Stimulated activated CD4-positive, alpha-beta T cell treated with anti-CD3 and anti-CD28 coated beads, Interleukin-15, amount 100 ng/mL, for 1 hour (primary cell): ENCODE measurements at places on chromosomes 11 and 22.

- no peak for DNase-seq
These were observed 29.0 kb upstream of the DNAJB7 start for GRCh38 chr22:40890881-40891280.

- no peak for DNase-seq
These were observed 110.0 kb upstream of the PAX6 start for GRCh38 chr11:31921081-31921480.

DNA sequence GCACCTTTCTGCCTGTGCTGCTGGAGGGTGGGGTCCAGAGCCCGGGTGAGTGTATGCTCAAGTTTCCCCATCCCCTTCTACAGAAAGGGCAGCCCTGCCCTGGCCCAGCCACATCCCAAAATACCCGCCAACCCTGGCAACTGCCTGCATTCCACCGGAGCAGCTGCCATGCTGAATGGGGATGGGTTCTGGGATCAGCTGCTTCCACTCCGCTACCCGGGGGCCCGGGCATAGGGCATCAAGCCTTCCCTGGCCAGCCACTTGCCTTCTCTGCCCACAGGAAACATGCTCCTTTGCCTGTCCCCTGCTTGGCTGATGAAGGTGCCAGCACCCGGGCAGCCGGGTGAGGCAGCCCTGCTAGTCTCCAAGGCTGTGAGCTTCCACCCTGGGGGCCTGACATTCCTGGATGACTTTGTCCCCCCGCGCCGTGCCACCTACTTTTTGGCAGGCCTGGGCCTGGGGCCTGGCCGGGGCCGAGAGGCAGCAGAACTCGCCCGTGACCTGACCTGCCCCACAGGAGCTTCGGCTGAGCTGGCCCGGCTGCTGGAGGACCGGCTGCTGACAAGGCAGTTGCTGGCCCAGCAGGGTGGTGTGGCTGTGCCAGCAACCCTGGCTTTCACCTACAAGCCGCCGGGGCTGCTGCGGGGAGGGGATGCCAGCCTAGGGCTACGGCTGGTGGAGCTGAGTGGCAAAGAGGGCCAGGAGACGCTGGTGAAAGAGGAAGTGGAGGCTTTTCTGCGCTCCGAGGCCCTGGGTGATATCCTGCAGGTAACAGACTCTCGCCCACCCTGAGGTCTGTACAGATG, 3.2 kb downstream of the CARNS1 start:
- DNase-seq = no peak

- DNase-seq = no peak
These were observed 79.5 kb upstream of the RTL6 start for GRCh38 chr22:44577391-44578109.

DNA sequence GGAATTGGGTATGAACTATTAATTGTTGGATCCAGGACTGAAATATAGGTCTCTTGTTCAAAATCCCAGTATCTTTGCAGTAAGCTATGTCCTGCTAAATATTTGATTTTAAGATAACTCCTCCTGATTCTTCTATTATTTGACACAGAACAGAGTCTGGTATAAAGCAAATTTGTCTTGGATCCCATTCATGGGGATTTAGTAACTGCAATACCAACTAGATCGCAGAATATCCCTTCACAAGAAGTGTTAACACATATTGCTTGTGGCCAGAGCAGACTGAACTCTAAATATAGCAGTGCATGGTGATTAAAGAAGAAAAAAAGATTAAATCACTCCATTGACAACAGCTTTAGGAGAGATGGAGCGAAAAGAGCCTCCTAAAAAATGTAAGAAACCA, 68.2 kb upstream of the ARHGAP42 start:
- DNase-seq = no peak

- no peak for DNase-seq
These were observed 9.2 kb upstream of the RBM14 start for GRCh38 chr11:66607126-66607834.

DNA sequence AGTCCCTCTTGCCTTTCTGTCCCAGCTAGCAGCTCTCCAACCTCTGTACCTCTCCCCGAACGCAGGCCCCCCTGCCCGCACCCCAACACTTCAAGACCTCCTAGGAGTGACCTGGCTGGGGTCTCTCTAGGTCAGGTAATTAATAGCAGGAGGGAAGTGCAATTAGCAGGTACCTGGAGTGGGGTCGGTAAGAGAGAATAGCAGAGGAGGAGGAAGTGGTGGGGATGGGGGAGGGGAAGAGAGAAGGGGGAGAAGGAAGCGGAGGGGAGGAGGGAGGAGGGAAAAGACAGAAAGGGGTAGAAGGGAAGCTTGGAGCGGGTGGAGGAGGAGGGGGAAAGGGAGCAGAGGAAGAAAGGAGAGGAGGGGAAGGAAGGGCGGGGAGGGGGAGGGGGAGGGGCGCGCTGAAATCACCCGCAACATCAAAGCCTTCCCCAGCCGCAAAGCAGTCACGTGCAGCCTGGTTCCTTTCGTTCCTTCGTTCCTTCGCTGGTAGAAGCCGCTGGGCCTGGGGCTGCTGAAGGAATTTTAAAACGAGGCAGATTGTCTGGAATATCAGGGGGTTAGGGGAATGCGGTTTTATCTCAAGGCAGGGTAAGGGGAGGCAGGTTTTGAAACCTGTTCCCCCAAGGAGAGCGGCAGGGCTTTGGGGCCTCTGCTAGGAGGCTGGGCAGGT, 29.3 kb upstream of the TCF20 start:
- DNase-seq = peak; percentile 22

DNA sequence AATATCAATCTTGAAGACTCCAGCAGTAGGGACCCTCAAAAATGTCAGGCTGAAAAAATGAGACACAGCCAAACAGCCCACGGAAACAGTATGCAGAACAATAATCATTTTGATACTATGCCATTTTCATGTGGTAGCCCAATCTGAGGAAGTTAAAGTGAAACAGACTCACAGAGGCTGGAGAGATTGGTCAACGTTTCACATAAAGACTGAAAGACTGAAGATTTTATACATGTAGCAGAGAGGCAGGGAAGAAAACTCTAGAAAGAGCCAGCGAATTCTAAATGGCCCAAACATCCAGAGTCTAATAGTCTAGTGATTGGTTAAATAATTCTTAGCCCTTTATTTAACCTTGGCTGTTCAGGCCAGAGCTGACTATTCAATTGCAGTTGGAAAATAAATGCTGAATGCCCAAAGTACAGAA, 49.4 kb downstream of the MAML2 start:
- DNase-seq = no peak

DNA sequence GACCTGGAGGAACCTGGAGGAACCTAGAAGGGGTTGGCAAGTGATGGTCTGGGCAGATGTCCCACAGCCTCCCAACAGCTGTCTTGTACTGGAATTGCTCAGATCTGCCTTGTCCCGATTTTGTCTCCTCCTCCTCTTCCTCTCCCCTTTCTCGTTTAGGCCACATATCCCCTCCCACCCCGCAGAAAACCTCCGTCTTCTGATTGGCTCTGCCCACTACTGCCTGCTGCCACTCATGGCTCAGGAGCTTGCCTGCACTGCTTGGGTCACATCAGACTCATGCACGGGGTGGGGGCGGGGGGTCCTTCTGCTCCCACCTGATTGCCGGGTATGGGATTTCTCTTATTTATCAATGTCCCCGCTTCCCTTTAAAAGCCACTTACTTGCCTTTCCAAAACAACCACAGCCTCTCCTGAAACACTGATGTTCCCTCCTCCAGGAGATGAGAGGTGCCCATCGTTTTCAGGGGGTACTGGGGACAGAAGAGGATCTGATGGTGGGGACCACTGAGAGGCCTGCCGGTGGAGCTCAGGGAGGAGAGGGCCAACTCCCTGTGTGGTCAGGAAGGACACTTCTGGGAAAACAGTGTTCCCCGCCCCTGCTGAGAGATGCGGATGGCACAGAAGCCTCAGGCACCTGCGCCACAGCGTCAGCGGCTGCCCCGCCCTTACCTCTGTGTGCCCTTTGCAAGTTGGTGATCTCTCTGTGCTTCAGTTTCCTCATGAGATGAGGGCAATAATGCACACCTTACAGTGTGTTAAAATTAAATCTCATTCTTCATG, 14.7 kb downstream of the TOM1 start:
- no peak for DNase-seq

GRCh38 chr11:100719809-100720221, 32.7 kb downstream of the ARHGAP42 start:
- no peak for DNase-seq

DNA sequence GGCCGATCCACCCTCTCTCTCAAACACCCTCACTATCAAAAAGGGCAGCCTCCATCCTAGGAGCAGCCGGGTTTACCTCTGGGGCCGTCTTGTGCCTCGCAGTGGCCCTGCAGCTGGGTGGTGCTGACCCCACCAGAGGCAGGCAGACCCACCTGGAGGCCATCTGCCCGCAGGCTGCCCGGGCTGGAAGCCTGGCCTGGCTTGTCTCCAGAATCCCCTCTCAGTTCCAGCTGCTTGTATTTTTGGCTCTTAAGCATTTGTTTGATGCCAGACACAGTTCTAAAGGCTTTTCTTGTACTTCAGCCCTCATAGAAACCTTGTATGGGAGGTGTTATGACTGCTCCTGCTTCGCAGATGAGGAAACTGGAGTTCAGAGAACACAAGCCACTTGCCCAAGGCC, 4.2 kb upstream of the NFAM1 start:
- no peak for DNase-seq

DNA sequence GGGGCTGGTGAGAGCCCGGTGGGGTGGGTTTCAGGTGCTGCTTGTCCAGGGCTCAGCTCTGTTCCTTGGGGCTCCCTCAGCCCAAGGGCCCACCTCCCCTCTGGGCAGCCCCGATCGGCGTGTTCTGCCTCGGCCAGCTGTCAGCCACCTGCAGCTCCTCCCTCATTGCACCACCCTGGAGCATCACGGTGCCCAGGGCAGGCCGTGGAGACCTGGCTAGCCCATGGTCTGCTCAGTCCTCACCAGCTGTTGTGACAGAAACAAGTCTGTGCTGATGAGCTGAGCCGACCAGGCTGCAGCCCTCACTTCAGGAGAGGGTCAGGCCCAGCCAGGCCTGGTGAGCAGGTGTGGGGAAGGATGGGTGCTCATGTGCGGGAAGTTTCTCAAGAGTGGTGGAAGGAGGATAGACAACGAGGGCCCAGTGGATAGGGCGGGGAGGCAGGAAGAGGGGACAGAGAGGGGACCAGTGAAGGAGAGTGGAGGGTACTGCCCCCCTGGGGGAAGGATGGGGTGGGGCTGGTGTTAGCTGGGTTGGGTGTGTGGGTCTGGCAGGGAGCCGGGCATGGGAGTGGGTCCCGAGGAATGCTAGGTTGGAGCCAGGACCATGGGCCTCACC, 16.5 kb upstream of the RTN4R start:
- no peak for DNase-seq

DNA sequence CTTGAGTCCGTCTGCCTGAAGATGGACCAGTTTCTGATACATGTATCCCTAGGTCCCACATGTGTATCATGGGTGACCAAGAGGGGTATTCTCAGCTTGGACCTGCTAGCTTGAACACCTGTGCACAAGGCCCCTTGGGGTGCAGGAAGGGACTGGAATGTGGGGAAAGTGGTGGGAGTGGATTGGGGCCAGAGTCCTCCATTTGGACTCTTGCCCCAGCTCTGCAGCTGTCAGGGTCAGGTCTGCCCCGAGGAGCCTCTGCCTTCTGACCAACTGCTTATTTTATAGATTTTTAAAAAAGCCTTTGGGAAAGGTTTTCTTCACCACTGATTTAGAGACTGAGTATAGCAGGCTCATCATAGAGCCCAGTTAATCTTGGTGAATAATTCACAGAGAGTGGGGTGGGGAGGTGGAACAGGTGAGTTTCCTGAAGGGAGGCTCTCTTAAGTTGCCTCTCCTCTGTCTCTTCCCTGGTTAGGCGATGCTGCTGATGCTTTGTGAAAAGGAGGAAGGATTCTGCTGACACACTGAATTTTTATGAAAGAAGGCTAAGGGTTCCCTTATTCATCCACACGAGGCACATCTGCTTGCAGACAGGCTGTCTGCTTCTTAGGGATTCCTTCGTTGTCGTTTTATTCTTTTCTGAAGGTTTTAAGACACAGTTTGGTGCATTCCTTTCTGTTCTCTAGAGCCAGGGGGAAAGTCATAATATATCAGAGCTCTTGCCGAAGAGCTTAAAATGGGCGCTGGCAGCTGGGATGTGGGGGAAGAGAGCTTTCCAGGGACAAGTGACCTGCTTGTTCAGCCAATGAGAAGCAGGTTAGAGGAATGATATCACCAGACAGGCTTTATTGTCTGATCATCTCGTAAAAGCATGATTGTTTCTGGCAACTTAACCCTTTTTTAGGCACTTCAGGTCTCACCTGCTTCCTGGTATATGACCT, 19.9 kb downstream of the TRIM44 start:
- no peak for DNase-seq

- peak; percentile 47 for DNase-seq
These were observed 3.7 kb downstream of the SLC39A13 start for GRCh38 chr11:47411884-47412746.

DNA sequence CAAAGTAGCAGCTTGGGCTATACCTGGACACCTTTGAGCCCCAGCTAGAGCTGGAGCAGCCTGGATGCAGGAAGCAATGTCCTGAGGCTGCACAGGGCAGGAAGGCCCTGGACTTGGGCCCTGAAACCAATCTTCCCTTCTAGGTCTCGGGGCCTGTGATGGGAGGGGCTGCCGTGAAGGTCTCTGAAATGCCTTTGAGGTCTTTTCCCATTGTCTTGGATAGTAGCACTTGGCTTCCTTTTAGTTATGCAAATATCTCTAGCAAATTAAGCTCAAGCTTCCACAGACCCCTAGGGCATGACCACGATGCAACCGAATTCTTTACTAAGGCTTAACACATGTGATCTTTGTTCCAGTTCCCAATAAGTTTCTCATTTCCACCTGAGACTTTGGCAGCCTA, 40.0 kb downstream of the LINC01488 start:
- no peak for DNase-seq

- DNase-seq = peak; percentile 33
These were observed 21.3 kb upstream of the PIK3IP1 start for GRCh38 chr22:31313366-31314147.

- DNase-seq = no peak
These were observed 1.1 kb downstream of the TTLL12 start for GRCh38 chr22:43185860-43186261.

DNA sequence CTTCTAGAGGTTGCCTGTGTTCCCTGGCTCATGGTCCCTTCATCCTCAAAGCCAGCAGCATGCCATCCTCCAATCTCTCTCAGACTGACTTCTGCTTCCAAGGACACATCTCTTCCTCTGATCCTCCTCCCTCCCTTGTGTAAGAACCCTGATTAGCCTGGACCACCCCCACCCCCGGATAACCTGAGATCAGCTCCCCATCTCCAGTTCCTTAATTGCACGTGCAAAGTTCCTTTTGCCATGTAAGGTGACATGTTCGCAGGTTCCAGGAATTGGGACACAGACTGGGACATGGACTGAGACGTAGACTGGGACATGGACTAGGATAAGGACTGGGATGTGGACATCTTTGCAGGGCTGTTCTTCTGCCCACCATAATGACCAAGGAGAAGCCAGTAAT, 925.3 kb downstream of the TBC1D22A start:
- DNase-seq = no peak

GRCh38 chr11:119936426-119936825, 201.5 kb downstream of the TRIM29 start:
- no peak for DNase-seq
